ENCODE measurements at places on chromosomes 2 and 18. TPM values are rescaled to one million over a fixed set of nuclear protein-coding genes. Genes with fewer than 3 reads are reported as not detected.

Gene SLC16A14
- 66.8 TPM for total RNA-seq

Gene L3MBTL4
- total RNA-seq, result 20.4 TPM

GRCh38 chr2:97653473-97653872 lies 7.6 kb downstream of the COX5B start:
- DNase-seq, result no peak

Gene GPBAR1
- total RNA-seq, result not detected

Gene EMILIN2
- total RNA-seq, result 2.0 TPM

DNA sequence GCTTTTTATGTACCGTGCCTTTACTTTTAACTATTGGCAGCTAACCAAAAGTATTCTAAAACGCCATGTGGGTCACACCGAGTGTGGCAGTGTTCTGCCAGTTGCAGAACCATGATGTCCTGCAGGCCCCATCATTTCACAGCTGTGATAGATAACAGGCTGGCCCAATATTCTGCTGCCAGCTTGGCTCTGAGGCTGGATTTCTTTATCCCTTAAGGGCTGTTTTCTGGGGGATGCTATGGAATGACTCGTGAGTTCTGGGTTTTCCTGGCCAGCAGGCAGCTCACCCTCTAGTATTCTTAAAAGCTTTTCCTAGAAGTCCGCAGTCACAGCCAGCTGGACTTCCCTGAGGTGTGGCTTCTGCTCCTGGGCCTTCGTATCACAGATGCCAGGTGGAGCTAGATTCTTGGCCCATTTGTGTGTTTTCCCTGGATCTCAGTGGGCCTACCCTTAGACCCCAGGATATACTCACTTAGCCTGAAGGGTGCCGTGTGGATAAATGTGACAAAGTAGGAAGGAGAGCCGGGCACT lies 41.0 kb downstream of the FHOD3 start:
- no peak for DNase-seq
